ENCODE measurements at places on chromosomes 2 and 18. TPM values are rescaled to one million over a fixed set of nuclear protein-coding genes. Genes with fewer than 3 reads are reported as not detected.

Gene GLI2
- not detected for total RNA-seq

Gene ZAP70
- total RNA-seq = 235 TPM

Gene ARL6IP6
- total RNA-seq = 27.0 TPM

- no peak for DNase-seq
These were observed 7.9 kb upstream of the ZNF407 start for GRCh38 chr18:74589811-74590210.

- DNase-seq = no peak
These were observed 107.1 kb downstream of the TTN start for GRCh38 chr2:178700136-178700535.

- peak; percentile 13 for DNase-seq
These were observed 191.8 kb downstream of the FTCDNL1 start for GRCh38 chr2:199659207-199659606.

- no peak for DNase-seq
These were observed 45.4 kb downstream of the TTN start for GRCh38 chr2:178761759-178762371.

All from activated naive CD4-positive, alpha-beta T cell treated with anti-CD3 and anti-CD28 coated beads, Interleukin-2, amount 50 U/mL, for 72 hours (primary cell).